Pericardium fibroblast (primary cell): ENCODE measurements at places on chromosomes 7 and 10. TPM values are rescaled to one million over a fixed set of nuclear protein-coding genes. Genes with fewer than 3 reads are reported as not detected.

ACSL5 gene
- total RNA-seq, result 4.3 and 6.5 TPM in 2 replicates

KEL gene
- not detected in 2 replicates for total RNA-seq

TMEM196 gene
- total RNA-seq, result 0.34 and 1.5 TPM in 2 replicates

PDE6C gene
- total RNA-seq, result not detected in 2 replicates

ASZ1 gene
- not detected in 2 replicates for total RNA-seq

FBXO24 gene
- 0.12 TPM in 1 of 2 replicates, not detected in the other for total RNA-seq

CYP3A5 gene
- total RNA-seq, result 0.43 TPM in 1 of 2 replicates, not detected in the other

TET1 gene
- 4.2 and 5.4 TPM in 2 replicates for total RNA-seq

FAM237B gene
- total RNA-seq, result not detected in 2 replicates

PRKG1 gene
- total RNA-seq, result 15.3 and 19.5 TPM in 2 replicates

RASSF4 gene
- 4.0 and 10.5 TPM in 2 replicates for total RNA-seq

GIMAP4 gene
- not detected in 2 replicates for total RNA-seq

PAPOLB gene
- total RNA-seq, result 0.12 TPM in 1 of 2 replicates, not detected in the other

DLG5 gene
- total RNA-seq, result 22.3 and 27.7 TPM in 2 replicates

GNAT3 gene
- not detected in 2 replicates for total RNA-seq

PON1 gene
- not detected in 2 replicates for total RNA-seq

AZGP1 gene
- total RNA-seq, result 0.09 and 4.1 TPM in 2 replicates

ZNF117 gene
- 3.0 and 4.8 TPM in 2 replicates for total RNA-seq

ZWINT gene
- 5.1 and 7.7 TPM in 2 replicates for total RNA-seq

SOSTDC1 gene
- total RNA-seq, result not detected in 2 replicates

ACSM6 gene
- not detected in 2 replicates for total RNA-seq

METTL27 gene
- 1.6 and 7.0 TPM in 2 replicates for total RNA-seq

EFCAB10 gene
- not detected in 2 replicates for total RNA-seq

PCBD1 gene
- 31.7 and 32.4 TPM in 2 replicates for total RNA-seq

STAG3 gene
- total RNA-seq, result 0.17 and 0.23 TPM in 2 replicates

AKR1C4 gene
- total RNA-seq, result not detected in 2 replicates

AHR gene
- total RNA-seq, result 64.2 and 131 TPM in 2 replicates

KLF14 gene
- 0.34 and 0.58 TPM in 2 replicates for total RNA-seq

AMPH gene
- 1.5 and 12.5 TPM in 2 replicates for total RNA-seq

IDI2 gene
- total RNA-seq, result not detected in 2 replicates

RELN gene
- total RNA-seq, result under 0.01 and 1.6 TPM in 2 replicates

OPN4 gene
- total RNA-seq, result not detected in 2 replicates

SLC26A5 gene
- not detected in 2 replicates for total RNA-seq

SPDYE9 gene
- total RNA-seq, result not detected in 2 replicates

RADIL gene
- 1.3 and 10.2 TPM in 2 replicates for total RNA-seq

MYH16 gene
- total RNA-seq, result not detected in 2 replicates

PNLIPRP2 gene
- not detected in 2 replicates for total RNA-seq

ELMO1 gene
- total RNA-seq, result 2.8 and 4.6 TPM in 2 replicates

SRRT gene
- total RNA-seq, result 53.6 and 54.0 TPM in 2 replicates

GARS1 gene
- 328 and 391 TPM in 2 replicates for total RNA-seq

OR2A7 gene
- total RNA-seq, result 0.17 TPM in 1 of 2 replicates, not detected in the other

HOXA4 gene
- total RNA-seq, result 1.5 TPM in 1 of 2 replicates, not detected in the other

LRRC61 gene
- 2.0 TPM in 1 of 2 replicates, not detected in the other for total RNA-seq

PURB gene
- 7.4 and 8.4 TPM in 2 replicates for total RNA-seq

TRIM50 gene
- total RNA-seq, result not detected in 2 replicates

SDK1 gene
- total RNA-seq, result 2.4 and 2.5 TPM in 2 replicates

BTBD16 gene
- not detected in 2 replicates for total RNA-seq

GIMAP7 gene
- total RNA-seq, result not detected in 2 replicates

TMEM184A gene
- total RNA-seq, result not detected in 2 replicates

MRC1 gene
- 0.09 TPM in 1 of 2 replicates, not detected in the other for total RNA-seq

KAZALD1 gene
- total RNA-seq, result 16.7 and 24.3 TPM in 2 replicates

CCDC172 gene
- not detected in 2 replicates for total RNA-seq

CRHR2 gene
- total RNA-seq, result not detected in 2 replicates
